ENCODE measurements at places on chromosomes 3 and 15.
A peak's percentile ranks its signal among the peaks of the same experiment; 100 is the strongest.

DNA sequence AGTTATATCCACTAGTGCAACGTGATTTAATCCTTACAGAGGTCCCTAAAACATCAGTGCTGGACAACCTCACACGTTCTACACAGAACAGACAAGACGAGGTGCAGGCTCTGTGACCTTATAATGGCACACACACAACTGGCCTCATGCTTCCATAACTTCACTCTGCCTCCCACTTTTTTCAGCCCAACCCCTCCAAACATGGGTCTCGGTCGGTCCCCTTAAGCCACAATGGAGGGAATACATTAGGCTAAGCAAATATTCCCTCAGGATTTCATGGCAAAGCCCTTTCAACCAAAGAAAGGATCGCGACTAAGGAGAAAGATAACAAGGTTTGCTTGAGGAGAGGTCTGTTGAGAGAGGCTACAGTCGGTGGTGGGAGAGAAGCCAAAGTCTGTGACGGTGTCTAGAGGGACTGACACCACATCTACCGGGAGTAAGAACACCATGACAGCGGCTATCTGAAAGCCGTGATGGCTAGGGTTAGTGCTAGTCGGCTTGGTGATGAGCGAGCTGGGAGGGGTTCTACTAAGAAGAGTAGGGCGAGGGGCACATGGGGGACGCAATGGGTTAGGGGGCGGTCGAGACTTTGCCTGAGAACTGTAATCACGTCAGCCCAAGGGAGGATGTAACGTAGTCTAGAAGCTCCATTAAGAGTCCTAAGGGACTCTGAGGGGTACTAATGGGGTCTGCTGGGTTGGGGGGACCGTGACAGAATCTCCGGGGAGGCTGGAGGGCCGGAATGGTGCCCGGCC is 1.0 kb downstream of the MYO9A start:
- peak; percentile 7 for DNase-seq

GRCh38 chr3:140910860-140911259 is 30.8 kb upstream of the SLC25A36 start:
- DNase-seq: no peak

DNA sequence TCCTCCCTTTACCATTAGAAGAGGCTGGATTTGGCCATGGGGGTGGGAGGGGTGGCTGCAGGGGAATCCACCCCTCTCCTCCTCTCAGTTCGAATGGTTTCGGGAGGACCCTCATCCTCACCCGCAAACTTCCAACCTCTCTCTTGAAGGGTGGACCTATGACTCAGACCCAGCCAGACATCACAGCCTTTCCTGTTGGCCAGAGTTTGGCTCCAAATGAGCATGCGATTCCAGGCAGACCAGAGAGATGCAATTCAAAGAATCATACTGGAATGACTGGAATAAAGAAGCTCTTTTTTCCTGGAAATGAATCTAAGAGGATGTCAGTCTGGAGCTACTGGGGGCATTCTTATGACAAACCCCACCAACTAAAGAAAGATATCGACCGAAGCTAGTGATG is 516.7 kb upstream of the MDFIC2 start:
- no peak for DNase-seq

DNA sequence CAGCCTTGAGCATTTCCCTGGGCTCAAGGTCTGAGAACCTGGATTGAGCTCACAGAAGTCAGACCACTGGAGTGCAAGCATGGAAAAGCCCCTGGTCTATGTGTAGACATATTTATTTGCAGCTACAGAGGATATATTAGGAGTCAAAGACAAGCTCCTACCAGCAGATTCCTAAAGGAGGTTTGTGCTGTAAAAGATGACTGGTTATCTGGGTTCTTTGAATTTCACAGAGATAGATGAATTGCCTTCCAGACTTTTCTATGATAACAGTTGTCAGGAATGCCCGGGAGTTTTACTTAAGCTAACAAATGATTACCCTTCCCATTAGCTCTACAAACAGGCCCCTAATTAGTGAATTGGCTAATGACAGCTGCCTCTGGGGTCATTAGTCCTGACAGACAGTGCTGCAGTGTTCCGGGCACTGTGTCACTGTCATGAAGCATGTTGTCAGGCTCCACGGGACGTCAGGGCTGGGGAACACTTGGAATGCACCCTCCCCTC is 48.8 kb upstream of the PLXNA1 start:
- no peak for DNase-seq

GRCh38 chr3:113535898-113536297 is 3.5 kb downstream of the SIDT1 start:
- no peak for DNase-seq

DNA sequence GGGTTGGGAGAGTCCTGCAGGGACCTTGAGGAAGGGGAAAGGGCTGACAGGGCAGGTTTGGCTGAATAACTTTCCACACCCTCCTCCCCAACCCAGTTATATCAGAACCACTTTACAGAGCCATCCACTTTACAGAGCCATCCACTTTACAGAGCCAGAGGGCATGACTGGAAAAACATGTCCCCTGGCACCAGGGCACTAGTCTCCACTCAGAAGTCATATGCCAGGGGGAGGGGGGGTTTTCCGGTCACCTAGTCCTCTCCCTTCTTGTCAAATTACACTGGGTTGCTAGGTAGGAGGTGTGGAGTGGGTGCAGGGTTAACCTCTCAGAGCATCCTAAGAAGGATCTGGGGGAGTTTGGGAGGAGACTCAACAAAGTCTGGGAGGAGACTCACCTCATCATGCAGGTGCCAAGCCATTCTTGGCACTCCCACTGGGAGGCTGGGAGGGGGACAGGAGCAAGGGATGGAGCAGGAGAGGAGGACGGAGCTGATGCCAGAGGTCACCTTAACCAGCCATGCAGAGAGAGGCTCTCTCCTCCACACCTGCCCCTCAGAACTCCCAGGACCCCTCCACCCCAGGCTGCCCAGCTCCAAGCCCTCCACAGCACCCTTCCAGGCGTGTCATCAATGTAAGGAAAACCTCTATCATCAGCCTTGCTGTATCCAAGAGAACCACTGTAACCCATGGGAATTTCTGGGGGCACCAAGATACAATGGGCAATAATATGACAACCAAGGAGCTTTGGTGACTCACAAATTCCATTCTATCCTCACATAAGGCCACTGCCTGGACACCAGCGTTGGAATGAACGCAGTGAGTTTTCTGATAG is 1.7 kb downstream of the LRRC2 start:
- no peak for DNase-seq

GRCh38 chr3:119598410-119599098 is 869 bp downstream of the PLA1A start:
- no peak for DNase-seq

- DNase-seq: no peak
Measured at GRCh38 chr3:111811811-111812210, 47.3 kb upstream of the PHLDB2 start.

Measured in activated CD8-positive, alpha-beta memory T cell treated with anti-CD3 and anti-CD28 coated beads for 1 hour (primary cell).